HTR-8/SVneo (cell line): ENCODE measurements at places on chromosomes 11 and 22.

DNA sequence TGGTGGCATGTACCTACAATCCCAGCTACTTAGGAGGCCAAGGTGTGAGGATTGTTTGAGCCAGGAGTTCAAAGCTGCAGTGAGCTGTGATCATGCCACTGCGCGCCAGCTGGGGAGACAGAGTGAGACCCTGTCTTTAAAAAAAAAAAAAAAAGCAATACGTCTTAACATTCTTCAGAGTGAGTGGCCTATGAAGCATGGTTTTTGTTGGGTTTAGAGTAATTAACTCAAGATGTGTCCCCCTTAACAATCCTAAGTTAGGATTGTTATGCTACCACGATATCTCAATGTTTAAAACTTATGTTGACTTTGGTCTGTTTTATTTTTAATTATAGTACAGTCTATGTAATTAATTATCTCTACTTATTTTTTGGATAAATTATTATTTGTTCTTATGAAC, 156.1 kb downstream of the HIPK3 start:
- no peak for DNase-seq

GRCh38 chr11:99256614-99257013, 235.9 kb downstream of the CNTN5 start:
- no peak for DNase-seq

- DNase-seq = no peak
Measured at GRCh38 chr11:9745411-9746211, 81.7 kb downstream of the SWAP70 start.

DNA sequence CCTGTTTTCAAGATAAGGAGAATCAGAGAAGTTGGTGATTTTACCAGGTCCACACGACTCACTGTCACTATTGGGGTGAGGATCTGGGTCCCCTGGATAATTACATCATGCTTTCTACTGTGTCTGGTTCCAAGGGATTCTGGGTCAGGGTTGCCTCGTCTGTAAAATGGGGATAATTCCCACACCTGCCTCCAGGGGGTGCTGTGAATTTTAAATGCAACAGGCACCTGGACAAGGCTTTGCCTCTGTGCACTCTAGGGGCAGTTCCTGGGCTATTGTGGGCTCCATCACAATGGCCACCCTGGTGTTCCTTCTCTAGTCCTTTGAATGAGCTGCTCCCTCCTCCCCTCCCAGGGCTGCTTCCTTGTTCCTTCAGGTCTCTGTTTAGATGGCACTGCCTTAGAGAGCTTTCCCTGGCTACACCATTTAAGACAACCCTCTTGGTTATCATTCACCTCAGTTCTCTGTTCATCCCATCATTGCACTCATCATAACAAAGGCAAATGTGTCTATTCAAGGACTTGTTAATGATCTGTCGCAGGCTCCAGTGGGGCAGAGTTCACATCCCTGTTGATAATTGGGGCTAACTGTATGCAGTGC, 178.6 kb downstream of the MIAT start:
- peak; percentile 19 for DNase-seq

DNA sequence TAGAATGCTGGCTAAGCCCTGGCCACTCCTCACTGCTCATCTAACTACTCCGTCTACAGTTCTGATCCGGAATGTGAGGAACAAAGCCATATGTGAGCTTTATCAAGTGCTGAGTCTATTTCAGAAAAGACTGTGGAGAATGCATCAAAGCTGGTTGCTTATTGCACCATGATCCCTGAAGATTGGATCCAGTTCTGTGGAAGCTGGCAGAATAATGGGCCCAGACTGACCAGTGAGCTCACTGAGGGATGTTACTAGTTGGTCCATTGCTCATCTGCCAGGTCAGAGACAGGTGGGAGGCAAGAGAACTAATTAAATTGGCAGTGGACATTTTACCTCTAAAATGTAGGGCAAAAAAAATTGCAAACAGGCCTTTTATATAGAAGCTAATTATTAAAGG, 681.3 kb downstream of the NTM start:
- no peak for DNase-seq

DNA sequence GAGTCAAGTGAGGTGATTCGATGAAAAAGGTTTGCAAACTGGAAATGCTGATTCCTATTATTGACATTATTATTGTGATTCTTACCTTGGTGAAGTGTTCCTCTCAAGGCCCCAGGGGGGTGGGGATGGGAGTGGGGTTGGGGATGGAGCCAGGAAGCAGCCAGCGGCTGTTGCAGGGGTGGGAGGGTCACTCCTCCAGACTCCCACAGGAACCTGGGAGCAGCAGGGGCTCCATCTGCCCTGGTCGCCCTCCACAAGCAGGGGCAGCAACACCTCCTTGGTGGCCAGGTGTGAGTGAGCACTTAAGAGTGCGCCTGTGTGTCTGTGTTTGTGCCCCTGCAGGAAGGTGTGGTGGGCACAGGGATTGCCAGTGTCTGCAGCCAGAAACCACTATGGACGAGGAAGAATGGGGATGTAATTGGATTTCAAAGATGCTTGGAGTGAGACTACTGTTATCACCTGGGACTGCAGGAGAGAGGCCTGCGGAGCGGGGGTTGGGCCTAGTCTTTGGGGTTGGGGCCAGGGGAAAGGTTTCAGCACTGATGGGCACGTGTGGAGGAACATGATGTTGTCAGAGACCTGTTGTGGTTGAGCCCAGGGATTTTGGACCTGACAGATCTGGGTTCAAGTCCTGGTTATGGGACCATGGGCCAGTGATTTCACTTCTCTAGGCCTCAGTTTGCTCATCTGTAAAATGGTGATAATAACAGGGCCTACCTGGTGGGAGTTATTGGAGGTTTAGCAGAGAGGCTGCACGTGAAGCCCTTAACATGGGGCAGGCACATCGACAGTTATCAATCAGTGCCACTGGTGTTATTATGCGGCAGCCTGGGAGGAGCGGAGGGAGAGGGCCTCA, 3.6 kb upstream of the TP53I11 start:
- DNase-seq = no peak

GRCh38 chr11:5691964-5692361, 2.4 kb downstream of the TRIM22 start:
- DNase-seq = no peak
